Effector memory CD4-positive, alpha-beta T cell (primary cell): ENCODE measurements at places on chromosomes 2 and 18.

DNA sequence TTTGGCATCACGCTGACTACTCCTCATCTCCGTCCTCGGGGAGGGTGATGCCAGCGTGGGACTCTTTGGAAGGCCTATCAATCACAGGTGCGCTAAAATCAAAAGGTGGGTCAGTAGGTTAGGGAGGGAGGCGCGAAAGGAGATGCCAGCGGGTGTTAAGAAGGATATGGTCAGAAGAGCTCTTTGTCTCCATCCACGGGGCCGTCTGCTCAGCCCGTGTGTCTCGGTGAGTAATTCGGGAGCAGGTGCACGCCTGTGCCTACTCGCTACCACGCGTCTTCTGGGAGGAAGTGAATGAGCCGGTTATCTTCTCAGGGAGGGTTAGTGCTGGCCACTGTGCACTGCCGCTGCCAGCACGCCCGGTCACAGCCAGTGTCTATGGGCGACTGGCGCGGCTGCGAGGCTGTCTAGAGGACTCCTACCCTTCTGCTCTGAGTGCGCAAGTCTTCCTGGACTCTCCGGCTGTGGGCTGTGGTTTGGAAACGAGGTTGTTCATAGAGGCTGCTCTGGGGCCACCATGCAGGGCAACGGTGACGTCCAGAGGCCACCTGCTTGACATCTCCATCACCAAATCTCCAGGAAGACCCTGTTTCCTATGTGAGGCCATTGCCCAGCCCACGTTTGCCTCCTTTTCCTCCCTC lies 153.4 kb downstream of the MBP start:
- no peak for DNase-seq

DNA sequence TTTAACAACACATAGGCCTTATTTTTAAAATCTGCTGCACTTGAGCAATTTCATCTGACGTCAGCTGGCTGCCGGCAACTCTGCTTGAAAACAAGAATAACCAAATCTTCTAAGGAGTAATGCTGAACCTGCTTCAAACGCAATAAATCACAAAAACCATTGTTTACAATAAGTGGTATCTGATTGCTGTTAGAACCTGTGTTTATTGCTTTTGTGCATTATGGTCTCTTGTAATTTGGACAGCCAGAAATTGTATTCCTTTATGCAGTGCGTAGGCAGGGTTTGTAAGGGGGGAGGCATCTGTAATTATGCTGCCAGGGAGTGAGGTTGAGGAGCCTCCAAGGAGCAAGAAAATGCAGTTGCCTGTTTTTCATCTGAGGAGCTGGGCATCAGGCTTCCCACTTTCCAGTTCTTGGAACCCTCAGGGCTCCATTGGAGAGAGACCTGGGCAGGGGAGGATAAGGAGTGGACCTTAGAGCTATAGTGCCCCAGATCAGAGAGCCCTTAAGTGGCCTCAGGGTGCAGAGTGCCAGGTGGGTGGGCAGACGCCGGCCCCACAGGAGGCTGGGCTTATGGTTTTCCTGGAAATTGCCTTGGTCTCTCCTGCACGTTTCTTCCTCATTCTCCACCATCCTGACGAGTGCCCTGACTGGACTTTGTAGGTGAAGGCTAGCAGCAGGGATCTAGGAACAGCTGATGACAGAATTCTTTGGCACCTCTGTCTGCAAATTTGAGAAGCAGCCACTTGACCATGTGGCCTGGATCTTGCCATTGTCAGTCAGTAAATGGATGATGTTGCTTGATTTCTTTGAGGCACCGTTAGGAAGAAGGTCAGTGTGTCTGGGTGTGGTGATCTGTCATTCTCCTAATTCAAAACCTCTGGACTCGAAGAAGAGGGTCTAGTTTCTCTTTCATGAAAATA lies 129.2 kb downstream of the KLHL29 start:
- no peak for DNase-seq

DNA sequence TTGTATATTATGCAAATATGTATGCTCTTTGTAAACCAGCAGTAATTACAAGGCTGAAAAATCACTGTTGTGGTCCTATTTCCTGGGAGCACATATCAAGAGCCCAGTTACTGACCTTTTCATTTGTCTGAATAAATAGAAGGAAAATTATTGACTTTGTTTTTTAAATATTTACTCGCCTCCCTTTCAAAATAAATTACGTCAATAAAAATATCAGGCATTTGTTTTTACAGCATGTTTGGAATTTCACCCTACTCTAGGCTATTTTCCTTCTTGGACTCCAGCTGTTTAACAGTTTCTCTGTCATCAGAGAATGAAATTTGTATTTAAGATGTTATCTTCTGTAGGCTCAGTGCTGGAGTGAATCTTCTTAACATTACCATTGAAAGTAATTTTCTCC lies 59.9 kb upstream of the LRATD1 start:
- DNase-seq: no peak

- no peak for DNase-seq
Observed at GRCh38 chr2:29518010-29518409, 402.8 kb downstream of the CLIP4 start.

GRCh38 chr18:28723506-28723905 lies 546.6 kb upstream of the CDH2 start:
- DNase-seq: no peak
